T-helper 2 cell (primary cell): ENCODE measurements at places on chromosomes 1 and 21.

GRCh38 chr1:212555426-212555825 lies 53.1 kb upstream of the ATF3 start:
- no peak for DNase-seq

- DNase-seq = no peak
These were observed 79.5 kb downstream of the SDCCAG8 start for GRCh38 chr1:243335292-243335691.

DNA sequence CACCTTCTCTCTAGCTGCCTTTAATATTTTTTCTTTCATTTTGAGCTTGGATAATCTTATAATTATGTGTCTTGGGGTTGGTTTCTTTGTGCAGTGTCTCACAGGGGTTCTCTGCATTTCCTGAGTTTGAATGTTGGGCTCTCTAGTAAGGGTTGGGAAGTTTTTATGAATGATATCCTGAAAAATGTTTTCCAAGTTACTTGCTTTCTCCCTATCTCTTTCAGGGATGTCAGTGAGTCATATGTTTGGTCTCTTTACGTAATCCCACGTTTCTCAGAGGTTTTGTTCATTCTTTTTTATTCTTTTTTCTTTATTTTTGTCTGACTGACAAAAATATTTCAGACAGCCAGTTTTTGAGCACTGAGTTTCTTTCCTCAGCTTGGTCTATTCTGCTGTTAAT lies 55.4 kb upstream of the CCDC190 start:
- no peak for DNase-seq

DNA sequence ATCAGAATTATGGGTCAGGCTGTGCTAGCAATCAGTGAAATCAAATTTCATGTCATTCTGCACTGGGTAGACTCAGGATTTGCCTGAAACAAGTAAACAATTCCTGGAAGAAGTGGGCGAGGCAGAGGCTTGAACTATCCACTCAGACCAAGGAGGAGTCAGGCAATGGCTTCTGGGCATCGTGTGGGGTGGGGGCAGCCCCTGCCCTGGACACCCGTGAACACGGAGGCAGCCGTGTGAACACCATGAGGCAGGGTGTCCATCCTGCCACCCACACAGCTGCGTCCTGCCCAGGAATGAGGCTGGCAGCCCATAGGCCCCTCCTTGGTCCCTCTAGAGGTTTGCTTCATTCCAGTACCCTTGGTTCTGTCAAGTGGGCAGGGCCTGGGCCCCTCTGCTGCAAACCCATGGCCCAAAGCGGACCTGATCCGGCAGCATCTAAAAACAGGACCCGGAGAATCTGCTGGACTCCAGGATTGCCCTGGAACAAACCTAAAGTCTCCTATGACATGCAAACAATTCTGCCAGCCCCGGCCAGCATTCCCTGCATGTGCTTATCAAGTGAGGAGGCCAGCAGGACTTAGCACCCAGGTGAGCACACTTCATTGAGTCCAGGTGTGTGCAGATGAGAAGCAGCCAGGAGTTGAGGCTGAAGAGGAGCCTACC lies 69.5 kb downstream of the PDE9A start:
- no peak for DNase-seq

- DNase-seq = no peak
These were observed 104.1 kb downstream of the RIPK4 start for GRCh38 chr21:41662761-41663160.
